GM04503 (cell line): ENCODE measurements at places on chromosomes 5 and 9.

DNA sequence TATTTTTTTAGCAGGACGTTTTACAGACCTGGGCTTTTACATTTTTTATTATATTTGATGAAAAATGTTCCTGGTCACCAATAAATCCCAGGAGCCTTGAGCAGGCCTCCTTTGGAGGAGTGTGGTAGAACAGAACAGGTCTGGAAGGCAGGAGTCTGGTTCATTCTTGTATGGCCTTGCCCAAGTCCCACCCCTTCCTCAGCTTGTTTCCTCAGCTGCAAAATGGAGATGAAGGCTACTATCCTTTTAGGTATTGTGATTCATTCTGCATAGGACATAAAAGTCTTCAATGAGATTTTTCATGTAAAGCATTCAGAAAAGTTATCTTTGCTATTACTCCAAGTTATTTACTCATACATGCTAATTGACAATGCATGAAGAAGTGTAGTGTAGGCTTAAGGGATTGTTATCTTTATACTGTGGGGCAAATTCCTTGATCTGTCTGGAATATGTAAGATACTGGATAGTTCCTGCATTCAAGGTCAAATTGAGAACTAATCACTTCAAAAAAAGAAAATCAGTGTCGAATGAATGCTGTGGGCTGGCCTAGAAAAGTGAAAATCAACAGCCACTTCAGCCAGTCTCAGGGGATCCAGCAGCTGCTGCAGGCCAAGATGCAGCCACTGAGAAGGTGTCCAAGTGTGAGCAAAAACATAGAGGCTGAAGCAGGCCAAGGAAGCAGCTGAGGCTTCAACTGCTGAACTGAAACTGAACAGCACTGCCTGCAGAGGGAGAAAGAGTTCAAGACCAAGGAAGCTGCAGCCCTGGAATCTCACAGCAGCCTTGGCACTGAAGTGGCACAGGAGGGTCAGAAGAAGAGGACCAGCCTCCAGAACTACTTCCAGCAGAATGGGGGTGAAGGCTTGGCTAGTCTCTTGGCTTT lies 15.5 kb upstream of the SLC36A3 start:
- no peak for DNase-seq

- no peak for DNase-seq
Measured at GRCh38 chr5:24232041-24232440, 412.7 kb downstream of the CDH10 start.

DNA sequence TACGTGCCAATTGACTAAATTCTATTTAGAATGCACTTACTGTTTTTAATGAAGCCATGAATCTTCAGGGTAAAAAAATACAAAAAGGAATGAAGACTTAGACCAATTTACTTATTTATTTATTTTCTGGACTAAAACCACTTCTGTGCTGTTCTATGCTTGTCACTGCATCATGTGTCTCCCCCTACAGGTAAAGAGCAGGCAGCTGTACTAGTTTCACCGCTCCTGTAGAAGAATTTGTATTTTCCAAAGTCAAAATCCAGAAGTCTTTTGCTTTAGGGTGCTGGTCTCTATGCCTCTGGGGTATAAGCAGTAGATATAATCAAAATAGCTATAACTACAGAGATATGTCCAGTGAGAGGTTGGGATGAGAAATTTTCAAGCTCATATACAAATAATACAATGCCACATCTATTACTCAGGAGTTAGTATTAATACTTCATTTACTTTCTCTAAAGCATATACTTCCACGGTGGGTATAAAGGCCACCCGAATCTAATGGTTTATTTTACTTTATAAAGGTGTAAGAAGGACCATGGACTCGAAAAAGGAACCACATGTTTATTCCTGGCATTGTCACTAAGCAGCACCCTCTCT lies 591.5 kb downstream of the RAB3C start:
- no peak for DNase-seq

DNA sequence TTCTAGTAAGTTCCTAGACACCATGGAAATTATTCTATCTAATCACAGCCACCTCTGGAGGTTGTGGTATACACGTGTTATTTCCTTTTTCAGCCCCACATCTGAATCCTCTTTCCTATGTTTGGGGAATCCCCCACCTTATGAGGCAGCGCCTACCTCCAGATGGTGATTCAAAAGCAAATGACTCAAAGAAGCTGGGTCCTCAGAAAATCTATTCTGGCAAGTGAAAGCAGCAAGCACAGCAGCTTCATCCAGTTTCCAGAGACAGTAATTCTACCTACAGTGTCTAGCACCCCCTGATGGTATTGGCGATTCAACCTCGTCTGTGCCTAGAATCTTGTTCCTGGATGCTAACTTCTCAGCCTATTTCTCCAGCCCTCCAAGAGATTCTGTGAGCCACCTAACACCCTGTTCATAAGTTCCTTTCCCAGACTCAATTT lies 43.0 kb downstream of the STRBP start:
- peak; percentile 34 for DNase-seq

GRCh38 chr5:172102913-172103626 lies 85.0 kb downstream of the STK10 start:
- DNase-seq = peak; percentile 88

- DNase-seq = no peak
Measured at GRCh38 chr9:70526902-70527301, 112.4 kb upstream of the KLF9 start.

DNA sequence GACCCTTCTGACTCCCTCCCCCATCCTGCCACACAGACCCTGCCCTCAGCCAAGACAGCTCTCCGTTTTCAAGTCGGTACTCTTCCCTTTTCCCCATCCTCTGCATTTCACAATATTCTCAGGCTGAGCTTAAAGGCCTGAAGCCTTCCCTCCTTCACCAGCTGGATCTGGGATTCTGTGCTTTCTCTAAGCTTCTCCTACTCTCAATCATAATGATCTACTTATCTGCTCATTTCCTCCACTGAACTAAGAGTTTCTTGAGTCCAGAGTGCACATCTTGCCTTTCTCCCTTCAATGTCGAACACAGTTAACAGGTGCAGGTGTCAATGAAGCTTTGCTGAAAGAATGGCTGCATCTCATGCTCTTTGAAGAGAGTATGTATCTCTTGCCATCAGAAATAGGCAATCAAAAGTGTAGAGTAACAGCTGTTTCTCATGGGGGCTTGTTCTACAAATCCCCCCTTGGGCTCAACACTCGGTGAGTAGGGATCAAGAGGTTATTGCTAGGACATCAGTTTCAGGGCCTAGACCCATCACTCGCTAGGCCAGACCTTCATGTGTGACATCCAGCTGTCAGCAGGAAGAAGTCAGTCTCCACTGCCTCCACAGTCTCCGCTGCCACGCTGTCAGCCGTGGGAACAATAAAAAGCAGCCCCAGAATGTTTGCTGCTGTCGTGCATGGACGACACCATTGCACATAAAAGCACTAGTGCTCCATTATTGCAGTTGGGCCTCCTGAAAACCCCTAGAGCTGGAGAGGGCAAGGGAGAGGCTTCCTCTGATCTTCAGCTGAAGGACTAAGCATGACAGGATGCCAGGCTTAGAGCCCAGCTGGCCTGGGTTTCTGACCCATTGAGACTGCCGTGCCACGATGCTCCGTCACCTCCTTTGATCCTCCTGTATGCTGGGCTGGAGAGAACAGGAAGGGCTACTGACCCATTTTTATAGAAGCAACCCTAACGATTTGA lies 23.7 kb downstream of the TRAF1 start:
- no peak for DNase-seq

DNA sequence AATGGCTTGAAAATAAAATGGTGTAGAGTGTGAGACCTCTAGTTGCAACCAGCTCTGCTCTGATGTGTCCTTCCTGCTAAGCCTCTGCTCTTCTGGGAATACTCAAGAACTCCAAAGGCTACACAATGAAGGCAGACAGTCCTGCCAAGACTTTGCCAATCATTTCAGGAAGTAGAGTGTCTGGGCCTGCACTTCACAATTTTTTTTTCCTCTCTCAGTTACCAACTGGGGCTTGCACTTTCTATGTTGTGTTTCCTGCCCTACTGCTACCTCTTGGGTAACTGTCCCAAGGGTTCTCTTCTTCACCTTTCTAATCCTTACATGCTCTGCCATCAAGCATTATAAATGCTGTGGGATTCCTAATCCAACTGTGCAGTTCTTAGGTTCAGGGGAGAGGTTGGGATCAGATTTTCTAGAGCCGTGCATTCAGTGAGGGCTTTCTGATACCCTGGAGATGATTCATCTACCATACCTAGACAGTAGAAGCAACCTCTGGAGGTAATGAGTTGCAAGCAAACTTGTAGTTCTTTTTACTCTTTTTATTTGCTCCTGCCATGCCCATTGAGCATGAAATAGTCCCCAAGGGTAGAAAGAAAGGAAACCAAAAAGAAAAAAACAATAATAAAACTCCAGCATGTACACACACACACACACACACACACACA lies 365.9 kb downstream of the MLLT3 start:
- DNase-seq = no peak

GRCh38 chr5:95531491-95531890 lies 23.3 kb downstream of the SKIC3 start:
- DNase-seq = no peak

DNA sequence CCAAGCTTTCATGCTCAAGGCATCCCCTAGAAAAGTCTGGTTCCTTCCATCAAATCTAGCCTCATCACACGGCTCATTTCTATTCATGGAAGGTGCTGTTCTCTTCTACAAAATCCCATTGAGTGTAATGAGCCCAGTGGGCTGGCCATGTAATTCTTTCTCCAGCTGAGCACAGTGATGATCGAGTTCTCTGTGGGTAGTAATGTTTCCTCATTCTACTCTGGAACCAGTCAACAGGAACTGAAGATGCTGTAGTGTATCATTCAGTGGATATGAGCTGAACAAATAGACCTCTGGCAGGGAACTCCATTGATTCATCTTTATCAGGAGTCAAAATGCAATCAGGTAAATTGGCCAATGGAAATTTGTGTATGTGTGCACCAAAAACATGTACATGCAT lies 149.2 kb downstream of the LRRC70 start:
- DNase-seq = no peak

DNA sequence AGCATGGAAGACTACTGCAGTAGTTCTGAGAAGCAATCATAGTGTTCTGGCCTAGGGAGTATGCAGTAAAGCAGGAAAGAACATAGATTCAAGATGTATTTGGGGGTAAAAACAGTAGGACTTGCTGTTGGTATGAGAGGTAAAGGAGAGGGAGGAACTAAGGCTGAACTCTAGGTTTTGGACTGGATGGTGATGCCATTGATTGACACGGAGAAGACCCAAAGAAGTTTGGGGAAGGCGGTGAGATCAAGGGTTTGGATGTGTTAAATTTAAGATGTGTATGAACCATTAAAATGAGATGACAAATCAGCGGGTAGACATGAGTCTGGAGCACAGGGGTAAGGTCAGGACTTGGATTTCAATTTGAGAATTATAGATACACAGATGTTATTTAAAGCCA lies 2.0 kb upstream of the CDC37L1 start:
- no peak for DNase-seq

DNA sequence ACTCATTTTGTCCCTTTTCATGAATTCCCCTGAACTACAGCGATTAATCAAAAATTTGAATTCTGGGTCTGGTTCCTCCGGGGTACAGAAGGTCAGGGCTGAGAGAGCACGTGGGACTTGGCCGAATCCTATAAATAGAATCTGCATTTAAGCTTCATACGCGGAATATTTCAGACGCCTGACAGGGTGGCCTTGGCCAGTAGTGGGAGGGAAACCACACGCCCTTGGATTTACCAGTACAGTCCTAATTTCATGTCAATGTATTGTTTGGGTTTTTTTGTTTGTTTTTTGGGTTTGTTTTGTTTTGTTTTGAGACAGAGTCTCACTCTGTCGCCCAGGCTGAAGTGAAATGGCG lies 21.5 kb upstream of the NIPBL start:
- DNase-seq = no peak

DNA sequence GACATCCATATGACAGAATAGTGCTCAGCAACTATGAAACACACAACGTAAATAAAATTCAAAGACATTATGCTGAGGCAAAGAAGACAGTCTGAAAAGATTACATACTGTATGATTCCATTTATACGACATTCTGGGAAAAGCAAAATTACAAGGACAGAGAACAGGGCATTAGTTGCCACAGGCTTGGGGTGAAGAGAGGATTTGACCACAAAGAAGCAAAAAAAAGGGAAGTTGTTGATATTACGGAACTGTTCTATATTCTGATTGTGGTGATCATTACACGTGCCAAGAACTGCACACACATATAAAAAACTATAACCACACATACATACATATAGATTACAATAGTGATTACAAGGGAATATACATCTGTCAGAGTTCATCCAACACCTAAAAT lies 24.1 kb downstream of the CDK5RAP2 start:
- DNase-seq = no peak

DNA sequence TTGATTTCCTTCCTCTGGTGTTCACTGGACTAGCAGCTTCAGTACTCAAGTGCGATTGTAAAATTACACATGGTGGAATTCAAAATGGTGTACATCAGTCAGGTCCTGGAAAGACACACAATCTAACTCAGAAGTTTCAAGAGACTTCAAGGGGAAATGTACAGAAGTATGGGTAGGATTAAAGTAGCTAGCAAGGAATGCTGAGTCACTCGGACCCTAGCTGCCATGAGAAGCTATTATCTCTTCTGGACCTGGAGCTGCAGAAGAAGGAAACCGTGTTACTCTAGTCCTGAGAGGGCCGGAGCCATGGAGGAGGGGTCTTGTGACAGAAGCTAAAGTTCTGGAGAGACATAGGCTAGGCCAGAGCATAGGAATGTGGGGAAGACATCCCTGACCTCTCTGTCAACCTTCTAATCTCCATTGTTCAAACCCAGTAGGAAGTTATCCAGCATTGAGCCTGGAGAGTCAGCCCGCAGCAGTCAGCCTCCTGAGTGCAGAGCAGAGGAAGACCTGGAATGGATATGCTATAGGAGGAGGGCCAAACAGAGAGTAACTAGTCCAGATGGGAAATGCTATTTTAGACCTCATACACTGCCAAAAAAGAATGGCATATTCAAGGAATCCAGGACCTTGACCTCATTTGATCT lies 84.3 kb downstream of the GHR start:
- no peak for DNase-seq

DNA sequence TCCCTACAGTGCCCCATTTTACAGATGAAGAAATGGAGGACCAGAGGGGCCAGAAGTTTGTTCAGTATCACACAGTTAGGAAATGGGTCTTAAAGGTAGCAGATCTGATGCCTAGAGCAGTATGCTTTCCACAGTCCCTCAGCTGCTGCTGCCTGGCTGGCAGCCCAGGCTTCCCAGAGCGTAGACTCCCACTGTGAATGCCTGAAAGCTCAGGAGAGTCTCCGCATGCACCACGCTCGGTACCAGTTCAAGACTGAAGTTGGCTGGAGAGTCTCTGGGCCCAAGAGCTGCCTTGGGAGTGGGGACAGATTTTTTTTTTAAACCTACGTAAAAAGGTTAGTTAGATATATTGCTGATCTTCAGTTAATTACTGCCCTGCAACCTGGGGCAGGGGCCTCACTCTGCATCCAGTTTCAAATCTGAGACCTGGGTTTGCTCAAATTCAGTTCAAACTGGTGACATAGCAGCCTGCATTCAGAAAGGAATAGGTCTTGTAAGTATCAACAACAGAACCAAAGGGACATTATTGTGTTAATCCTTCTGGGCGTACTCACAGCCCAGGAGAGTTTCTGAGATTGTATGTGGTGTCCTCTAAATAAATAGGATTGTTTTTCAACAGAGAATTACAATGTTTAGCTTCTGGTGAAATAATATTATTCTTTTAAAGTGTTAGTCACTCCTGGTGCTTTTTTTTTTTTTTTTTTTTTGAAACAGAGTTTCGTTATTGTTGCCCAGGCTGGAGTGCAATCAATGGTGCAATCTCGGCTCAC lies 8.3 kb downstream of the NANS start:
- DNase-seq = no peak
